ENCODE measurements at places on chromosomes 12 and 14.

GRCh38 chr14:99817331-99817730 is 24.1 kb downstream of the EML1 start:
- DNase-seq, result no peak

DNA sequence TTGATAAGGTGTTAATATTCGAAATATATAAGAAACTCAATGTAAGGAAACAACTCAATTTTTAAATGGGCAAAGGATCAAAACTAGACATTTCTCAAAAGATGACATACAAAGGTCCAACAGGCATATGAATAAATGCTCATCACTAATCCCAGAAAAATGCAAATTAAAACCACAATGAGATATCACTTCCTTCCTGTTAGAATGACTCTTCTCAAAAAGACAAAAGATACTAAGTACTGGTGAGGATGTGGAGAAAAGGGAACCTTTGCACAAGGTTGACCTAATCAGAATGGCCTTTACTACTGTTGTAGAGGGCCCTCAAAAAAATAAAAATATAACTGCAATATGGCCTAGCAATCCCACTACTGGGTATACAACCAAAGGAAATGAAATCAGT is 383.4 kb downstream of the KCNH5 start:
- no peak for DNase-seq

DNA sequence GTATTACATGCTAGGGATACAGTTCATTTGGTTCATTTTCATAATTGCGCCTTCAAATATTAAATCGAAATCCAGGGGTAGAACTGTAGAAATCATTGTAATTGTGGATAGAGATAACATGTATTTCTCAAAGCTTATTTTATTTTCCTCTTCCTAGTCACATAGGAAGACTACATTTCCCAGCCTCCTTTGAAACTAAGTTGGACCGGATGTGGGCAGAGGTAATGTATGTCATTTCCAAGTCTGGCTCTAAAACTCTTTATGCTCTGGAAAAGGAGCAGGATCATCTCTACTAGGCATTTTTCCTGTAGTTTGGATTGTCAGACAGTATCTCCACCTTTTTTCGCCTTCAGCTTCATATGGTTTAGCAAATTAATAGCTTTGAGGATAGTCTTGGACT is 70.1 kb upstream of the CRY1 start:
- no peak for DNase-seq

DNA sequence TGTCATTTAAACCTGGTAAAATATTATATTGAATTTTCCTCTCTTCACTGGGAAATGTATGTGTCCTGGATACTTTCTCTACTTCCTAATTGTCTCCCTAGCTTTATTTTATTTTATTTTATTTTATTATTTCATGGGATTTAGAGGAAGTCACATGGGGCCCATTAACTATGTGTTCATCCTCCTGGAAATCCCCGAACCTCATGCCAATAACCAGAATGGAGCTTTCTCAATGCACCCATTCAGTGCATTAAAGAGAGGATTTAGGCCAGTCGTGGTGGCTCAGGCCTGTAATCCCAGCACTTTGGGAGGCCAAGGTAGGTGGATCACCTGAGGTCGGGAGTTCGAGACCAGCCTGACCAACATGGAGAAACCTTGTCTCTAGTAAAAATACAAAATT is 1.3 kb upstream of the RPGRIP1 start:
- DNase-seq, result no peak

DNA sequence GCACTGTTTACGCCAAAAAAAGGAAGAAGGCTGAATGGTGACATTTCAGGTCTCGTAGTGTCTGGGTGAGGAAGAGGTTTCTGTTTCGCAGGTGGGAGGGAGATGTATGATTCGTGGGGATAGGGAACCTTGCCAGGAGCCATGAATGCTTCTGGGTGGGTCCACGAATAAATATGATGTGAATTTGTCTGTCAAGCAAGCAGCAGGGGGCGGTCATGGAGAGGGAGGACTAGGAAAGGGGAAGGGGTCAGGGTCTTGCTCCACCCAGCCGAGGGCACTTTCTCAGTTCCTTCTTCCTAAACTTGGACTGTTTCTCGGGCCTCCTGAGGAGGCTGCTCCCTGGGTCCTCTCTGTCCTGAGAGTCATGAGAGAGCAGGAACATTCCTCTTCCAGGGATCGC is 72.5 kb downstream of the LGMN start:
- DNase-seq, result no peak

GRCh38 chr14:40340708-40341107 is 908.5 kb upstream of the FBXO33 start:
- no peak for DNase-seq

Data from mesendoderm (in vitro differentiated cells).